ENCODE measurements at places on chromosomes 7 and 10. TPM values are rescaled to one million over a fixed set of nuclear protein-coding genes. Genes with fewer than 3 reads are reported as not detected.

- H3K27ac ChIP-seq, result no peak overlapping the region
- no peak overlapping the region for H3K4me3 ChIP-seq
- H3K36me3 ChIP-seq, result no peaks in the 10 kb centered on the region
These were observed 10.0 kb downstream of the CAMK2B start for GRCh38 chr7:44315301-44315903.

GRCh38 chr10:91294134-91294906 lies 73.9 kb downstream of the PCGF5 start:
- no peak for DNase-seq
- peaks cover 8% of the 10 kb centered on the region for H3K4me1 ChIP-seq
- no peaks in the 10 kb centered on the region for H3K27me3 ChIP-seq
- no peaks in the 10 kb centered on the region for H3K36me3 ChIP-seq

DNA sequence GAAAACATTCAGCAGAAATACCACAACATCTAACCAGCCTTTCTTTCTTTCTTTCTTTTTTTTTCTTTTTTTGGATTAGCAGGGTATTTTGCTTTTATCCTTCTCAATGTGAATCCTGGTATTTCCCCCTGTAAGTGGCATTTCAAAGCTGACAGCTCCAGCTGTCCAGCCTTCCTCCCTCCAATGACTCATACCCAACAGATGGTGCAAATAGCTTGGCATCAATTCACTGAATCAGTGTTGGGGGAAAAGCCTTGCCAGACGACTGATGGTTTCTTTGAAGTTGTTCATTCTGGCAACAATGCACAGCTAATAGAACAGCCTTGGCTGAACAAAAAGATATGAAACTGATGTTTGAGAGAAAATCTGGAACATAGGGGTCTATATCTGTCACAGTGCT lies 316.8 kb upstream of the STEAP1 start:
- no peaks in the 10 kb centered on the region for H3K36me3 ChIP-seq
- H3K4me1 ChIP-seq, result no peaks in the 10 kb centered on the region
- H3K27ac ChIP-seq, result no peak overlapping the region
- no peaks in the 10 kb centered on the region for H3K27me3 ChIP-seq

GRCh38 chr7:121741896-121742295 lies 131.1 kb upstream of the PTPRZ1 start:
- H3K36me3 ChIP-seq, result no peaks in the 10 kb centered on the region
- DNase-seq, result no peak
- no peaks in the 10 kb centered on the region for H3K27me3 ChIP-seq
- H3K27ac ChIP-seq, result no peak overlapping the region

DNA sequence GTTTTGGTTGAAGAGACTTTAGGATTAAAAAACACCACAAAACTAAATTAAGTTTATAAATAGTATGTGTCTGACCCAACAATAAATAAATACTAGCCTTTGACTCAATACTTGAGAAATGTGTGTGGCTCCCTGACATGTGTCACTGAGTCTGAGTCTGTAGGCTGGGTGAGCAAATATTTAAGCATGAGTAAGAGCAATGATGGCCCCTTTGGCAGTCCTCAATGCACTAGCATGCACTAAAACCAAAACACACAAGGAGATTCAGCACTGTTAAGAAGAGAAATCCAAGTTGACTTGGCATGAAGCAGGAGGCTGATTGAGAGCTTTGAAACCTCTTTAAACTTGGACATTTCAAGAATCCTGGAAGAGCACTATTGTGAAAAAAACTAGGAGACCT lies 37.1 kb downstream of the CCDC71L start:
- no peak for DNase-seq
- H3K27me3 ChIP-seq, result no peaks in the 10 kb centered on the region
- no peak overlapping the region for H3K4me3 ChIP-seq
- H3K4me1 ChIP-seq, result no peaks in the 10 kb centered on the region
- no peak overlapping the region for H3K27ac ChIP-seq

- H3K4me1 ChIP-seq, result no peaks in the 10 kb centered on the region
- H3K36me3 ChIP-seq, result no peaks in the 10 kb centered on the region
- H3K4me3 ChIP-seq, result no peak overlapping the region
These were observed 33.6 kb upstream of the A1CF start for GRCh38 chr10:50919010-50919409.

DNA sequence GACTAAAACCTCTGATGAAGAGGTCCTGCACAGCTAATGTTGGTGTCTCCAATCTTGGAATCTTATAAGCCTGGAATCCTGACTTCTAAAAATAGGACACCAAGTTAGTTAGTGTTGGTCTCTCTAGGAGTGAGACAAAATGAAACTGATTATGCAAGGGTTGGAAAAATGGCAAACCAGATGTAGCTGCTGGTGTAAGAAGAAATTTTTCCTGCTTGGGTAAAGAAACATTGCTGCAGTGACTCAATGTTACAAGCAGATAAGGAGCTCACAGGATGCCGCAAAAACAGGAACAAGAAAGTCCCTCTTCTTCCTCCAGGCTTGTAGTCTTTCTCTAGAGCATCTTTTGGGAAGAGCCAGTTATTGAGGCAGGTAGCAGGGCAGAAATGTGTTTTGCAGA lies 449.0 kb downstream of the ETV1 start:
- H3K27ac ChIP-seq, result no peak overlapping the region
- no peak overlapping the region for H3K4me3 ChIP-seq
- DNase-seq, result no peak
- no peaks in the 10 kb centered on the region for H3K4me1 ChIP-seq
- H3K27me3 ChIP-seq, result no peaks in the 10 kb centered on the region
- no peaks in the 10 kb centered on the region for H3K36me3 ChIP-seq

- no peaks in the 10 kb centered on the region for H3K4me1 ChIP-seq
- no peak overlapping the region for H3K4me3 ChIP-seq
- H3K36me3 ChIP-seq, result no peaks in the 10 kb centered on the region
- H3K27me3 ChIP-seq, result no peaks in the 10 kb centered on the region
These were observed 192.7 kb upstream of the LRGUK start for GRCh38 chr7:133934262-133934976.

Gene MLXIPL
- total RNA-seq, result not detected

Gene C10orf53
- total RNA-seq, result not detected

Gene AGR3
- total RNA-seq, result not detected

Gene WNT2
- not detected for total RNA-seq
